ENCODE measurements at places on chromosomes 1 and 21.

DNA sequence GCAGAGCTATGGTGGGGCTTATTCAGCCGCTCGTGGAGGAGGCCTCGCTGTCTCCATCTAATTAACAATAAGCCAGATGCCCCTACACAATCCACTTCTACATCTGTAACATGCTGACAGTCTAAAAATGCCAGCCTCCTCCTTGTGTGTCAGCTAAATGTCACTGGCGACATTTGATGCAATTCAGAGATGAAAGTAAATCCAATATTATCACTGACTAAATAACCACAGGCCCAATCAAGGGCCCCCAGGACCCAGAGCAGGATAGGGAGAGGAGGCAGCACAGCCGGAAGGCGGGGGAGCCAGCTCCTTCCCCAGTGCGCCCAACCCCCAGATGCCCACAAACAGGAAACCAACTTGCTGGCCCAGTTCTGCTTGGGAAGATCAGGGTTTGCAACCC is 76.6 kb downstream of the DMRTA2 start:
- no peak for DNase-seq

- no peak for DNase-seq
Measured at GRCh38 chr1:89332461-89332860, 31.4 kb upstream of the GBP6 start.

DNA sequence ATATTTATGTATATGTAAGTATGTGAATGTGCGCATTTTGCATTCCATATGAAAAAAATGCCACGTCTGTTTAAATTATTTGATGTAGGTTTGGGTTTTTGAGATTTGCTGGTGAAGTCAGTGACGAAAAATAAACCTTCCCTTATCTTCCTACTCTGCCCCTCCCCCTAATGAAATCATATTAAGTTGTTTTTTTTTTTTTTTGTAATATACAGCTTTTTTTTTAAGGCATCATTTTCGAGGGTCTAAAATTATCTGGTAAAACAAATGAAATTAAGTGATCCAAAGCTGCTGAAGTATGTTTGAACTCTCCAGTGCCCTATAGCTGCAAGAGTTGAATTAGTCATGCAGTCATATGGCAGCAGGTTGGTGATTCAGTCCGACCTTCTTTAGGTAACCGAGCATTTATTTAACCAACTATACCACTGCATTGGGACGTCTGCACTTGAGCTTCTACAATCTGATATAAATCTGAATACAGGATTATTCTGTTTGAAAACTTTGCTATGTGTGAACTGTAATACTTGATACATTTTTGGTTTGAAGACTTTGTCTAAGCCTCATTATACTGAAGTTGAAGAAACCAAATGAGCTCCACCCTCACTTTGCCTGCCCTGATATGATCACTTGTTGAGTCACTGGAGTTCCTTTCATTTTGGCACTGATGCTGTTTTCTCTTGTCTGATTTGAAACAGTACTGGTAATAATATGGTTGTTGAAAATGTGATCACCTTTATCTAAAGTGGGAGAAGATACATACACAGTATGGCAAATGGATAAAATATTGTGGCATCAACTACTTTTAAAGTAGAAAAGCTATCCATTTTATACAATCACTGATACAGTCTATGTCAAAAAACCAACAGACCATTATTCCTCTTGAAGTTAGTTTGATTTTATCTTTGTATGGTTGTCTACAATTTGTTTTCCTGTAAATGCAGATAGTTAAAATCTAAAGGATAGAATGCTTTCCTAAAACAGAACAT is 11.7 kb downstream of the PDIK1L start:
- DNase-seq: peak; percentile 35

GRCh38 chr1:153387001-153387400 is 3.9 kb downstream of the S100A8 start:
- DNase-seq: no peak

GRCh38 chr1:165631342-165632151 is 513 bp downstream of the MGST3 start:
- DNase-seq: peak; percentile 53

DNA sequence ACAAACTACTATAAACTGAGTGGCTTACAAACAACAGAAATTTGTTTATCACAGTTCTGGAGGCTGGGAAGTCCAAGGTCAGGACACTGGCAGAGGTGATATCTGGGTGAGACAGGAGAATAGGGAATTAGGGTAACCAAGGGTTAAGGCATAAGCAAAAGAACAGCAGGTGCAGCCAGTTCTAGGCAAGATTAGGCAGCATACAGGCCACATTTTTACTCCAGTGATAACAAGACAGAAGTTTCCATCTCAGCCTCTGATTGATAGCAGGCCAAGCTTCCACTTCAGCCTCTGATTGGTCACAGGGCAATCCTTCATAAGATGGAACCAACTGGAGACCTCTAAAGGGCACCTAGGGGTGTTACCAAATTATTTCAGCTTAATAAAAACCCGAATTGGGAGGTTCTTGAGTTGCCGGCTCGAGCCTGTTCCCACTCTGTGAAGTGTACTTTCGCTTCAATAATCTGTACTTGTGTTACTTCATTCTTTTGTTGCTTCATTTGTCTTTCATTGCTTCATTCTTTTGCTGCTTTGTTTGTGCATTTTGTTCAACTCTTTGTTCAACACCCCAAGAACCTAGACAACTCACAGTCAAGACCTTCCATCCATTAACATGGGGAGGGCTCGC is 185.6 kb downstream of the TOMM20 start:
- no peak for DNase-seq

DNA sequence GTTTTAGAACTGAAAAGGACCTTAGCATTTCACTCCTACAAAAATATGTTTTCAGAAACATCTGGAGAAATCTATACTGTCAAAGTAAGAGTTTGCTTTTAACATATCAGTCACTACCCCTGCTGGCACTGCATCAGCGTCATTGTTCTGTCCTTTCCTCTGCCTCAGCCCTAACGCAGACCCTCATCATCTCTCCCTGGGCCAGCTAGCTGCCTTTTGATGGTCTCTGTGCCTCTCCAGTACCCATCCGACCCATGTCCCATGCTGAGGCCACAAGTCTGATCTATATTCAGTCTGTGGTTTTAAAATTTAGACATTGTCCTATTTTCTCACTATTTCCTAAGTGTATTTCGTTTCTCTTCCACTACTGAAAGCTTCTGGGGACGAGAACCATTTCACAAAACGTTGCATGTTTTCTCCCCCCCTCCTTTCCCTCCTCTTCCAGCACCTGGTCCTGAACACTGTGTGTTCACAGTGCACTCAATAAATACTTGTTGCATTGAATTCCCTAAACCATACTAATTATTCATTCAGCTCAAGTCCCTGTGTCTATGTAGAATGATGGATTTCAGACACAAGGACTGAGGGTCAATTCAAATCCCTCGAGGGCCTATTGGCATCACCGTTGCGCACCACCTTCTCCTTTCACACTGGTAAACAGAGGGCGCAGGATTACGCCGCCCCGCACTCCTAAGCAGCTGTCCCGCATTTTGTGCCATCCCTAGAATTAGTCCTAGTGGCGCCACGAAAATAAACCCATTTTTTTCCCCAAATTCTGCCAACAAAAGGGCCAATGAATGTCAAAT is 53.4 kb downstream of the CD2 start:
- DNase-seq: no peak

DNA sequence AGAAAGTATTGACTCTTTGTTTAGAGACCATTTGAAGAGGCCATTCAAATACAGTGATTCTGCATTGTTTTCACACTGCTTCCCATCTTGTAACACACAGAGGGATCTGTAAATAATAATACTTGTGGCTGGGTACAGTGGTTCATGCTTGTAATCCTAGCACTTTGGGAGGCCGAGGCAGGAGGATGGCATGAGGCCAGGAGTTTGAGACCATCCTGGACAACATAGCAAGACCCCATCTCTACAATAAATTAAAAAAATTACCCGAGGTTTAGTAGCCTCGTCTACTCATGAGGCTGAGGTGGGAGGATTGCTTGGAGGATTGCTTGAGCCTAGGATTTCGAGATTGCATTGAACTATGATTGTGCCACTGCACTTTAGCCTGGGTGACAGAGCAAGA is 5.7 kb downstream of the ZMYM4 start:
- no peak for DNase-seq

- no peak for DNase-seq
Measured at GRCh38 chr1:90821788-90822359, 104.8 kb upstream of the BARHL2 start.

GRCh38 chr1:7109901-7110300 is 324.6 kb downstream of the CAMTA1 start:
- DNase-seq: no peak

- no peak for DNase-seq
Measured at GRCh38 chr1:16085522-16085921, 12.1 kb upstream of the FAM131C start.

DNA sequence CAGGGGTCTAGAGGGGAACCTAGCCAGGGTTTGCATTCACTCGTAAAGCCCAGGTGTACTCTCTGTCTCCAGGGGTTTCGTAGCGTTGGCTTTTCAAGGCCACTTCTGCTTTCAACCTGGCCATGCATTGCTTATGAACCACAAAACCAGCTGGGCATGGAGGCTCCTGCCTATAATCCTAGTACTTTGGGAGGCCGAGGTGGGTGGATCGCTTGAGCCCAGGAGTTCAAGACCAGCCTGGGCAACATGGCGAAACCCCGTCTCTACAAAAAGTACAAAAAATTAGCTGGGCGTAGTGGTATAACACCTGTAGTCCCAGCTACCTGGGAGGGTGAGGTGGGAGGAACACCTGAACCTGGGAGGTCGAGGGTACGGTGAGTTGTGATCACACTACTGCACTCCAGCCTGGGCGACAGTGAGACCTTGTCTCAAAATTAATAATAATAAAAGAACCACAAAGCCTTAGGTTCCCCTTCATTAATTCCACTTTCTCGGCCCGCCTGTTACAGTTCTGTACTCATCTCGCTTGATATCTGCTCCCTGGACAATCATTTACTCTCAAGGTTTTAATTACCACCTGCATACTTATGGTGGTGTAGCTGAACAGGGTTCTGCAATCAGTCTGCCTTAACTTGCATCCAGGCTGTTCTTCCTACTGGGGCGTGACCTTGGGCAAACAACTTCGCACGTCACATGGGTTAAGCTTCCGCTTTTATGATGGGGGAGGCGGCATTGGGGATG is 6.1 kb downstream of the SLC16A4 start:
- DNase-seq: no peak

DNA sequence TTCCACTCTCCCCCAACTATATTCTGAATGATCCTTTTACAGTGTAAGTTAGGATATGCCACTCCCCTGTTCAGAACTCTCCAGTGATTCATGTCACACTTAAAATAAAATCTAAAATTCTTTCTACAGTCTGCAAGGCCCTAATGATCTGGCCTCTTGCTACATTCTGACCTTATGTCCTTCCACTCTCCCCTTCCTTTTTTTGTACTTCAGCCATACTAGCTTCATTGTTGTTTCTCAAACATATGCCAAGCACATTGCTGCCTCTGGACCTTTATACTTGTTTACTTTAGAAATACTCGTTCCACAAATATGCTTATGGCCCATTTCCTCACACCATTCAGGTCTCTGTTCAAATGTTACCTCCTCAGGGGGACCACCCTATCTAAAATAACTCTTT is 14.8 kb upstream of the PSMA5 start:
- DNase-seq: no peak

DNA sequence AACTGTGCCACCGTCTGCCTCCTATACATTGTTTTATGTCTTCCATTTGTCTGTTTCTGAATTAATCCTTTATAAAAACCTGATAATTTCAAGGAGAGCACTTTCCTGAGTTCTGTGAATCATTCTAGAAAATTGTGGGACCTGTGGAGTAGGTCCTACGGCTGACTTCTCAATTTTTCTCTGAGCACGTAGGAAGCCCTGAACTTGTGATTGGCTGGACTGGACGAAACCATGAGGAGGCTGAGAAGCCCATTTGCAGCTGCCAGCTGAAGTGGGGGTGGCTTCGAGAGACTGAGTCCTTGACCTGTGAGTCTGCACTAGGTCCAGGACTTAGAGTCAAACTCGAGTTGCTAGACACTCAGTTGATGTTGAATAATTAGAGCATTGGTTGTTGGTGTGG is 277.1 kb upstream of the NCAM2 start:
- DNase-seq: no peak
